ENCODE measurements at places on chromosomes 5 and 9.

- DNase-seq = no peak
Measured at GRCh38 chr9:99185934-99186333, 35.8 kb downstream of the ALG2 start.

DNA sequence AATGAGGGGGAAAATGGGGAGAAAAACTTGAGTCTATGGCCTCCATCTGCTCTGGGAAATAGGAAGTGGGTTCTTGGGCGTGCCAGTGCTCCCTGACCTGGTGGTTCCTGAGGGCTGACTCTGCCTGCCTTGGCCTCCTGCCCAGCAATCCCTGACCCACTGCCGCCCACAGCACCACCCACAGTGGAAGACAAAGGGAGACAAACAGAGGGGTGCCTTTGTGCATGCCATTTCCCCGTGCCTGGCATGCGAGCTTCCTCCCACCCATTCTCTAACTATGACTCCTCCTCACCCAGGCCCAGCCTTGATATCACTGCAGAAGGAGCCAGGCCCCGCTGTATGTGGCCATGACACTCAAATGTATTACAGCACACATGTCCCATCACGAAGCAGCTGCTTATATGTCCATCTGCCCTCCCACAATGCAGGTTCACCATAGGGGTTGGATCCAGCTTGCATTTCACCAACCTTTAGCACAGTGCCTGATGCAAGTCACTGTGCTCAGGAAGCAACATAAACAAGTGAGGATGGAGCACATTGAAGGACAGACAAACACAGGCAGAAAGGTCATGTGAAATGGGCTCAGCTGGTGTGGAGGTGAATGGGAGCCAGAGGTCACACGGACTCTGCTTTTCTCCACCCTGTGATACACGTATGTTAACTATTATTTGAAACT is 84.4 kb downstream of the ADRB2 start:
- DNase-seq = no peak

- no peak for DNase-seq
Measured at GRCh38 chr9:88954066-88954465, 37.2 kb upstream of the S1PR3 start.

DNA sequence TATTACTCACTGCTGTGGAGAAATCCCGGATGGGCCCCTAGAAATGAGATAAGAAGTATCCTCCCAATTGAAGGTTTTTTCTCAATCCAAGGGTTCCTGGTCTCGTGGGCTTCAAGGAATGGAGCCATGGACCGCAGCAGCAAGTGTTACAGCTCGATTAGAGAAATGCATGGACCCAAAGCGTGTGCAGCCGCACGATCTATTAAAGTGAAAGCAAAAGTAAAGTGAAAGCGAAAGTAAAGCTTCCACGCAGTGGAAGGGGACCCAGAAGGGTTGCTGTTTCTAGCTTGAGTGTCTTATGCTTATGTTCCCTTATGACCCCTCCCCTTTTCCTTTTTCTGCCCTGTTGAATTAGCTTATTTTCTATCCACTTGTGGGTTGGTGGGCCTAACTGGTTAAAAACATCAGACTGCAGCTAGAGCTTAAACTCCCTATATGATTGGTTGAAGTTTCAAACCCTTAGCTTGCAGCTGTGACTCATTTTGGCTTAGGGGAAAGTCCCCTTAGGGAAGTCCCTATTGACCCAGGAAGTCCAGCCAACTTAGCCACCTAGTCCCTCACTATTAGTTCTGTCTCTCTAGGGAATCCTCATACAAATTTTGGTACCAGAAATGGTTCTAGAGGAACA is 1111.8 kb downstream of the TAF11L14 start:
- DNase-seq = peak; percentile 12

GRCh38 chr9:72898784-72899733 is 53.8 kb downstream of the ALDH1A1 start:
- DNase-seq = no peak

- DNase-seq = no peak
Measured at GRCh38 chr9:25377039-25377438, 301.2 kb downstream of the TUSC1 start.

DNA sequence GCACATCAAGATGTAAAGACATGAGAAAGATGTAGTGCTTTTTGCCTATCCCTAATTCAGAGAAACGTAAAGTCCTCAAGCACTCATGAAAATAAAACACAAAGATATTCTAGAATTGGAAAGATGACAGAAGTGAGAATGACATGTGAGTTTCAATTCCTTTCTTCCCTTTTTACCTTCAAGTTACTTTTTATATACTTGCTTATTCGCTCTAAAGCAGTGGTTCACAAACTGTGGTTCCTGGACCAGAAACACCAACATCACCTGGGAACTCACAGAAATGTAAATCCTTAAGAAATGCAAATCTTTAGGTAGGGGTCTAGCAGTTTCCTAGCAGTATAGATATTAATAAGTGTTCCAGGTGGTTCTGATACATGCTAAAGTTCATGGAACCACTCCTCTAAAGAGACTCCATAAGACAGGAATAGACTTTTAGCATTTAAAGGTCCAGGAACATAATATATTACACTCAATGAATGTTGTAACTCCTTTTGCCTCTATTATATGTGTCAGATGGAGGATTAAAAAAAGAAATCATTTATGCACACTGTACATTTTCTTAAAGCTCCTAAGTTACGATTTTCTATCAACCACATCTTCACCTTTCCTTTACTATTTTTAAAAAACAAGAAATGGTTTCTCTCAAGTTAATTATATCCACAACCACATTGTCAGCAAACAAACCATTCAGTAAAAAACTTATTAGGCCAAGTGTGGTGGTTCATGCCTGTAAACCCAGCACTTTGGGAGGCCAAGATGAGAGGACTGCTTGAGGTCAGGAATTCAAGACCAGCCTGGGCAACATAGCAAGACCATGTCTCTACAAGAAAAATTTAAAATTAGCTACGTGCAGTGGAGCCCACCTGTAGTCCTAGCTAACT is 39.9 kb downstream of the ERP44 start:
- DNase-seq = no peak

- no peak for DNase-seq
Measured at GRCh38 chr5:115594128-115595047, 7.9 kb downstream of the TICAM2 start.

- DNase-seq = peak; percentile 34
Measured at GRCh38 chr5:123344816-123345426, 78.3 kb downstream of the CEP120 start.

DNA sequence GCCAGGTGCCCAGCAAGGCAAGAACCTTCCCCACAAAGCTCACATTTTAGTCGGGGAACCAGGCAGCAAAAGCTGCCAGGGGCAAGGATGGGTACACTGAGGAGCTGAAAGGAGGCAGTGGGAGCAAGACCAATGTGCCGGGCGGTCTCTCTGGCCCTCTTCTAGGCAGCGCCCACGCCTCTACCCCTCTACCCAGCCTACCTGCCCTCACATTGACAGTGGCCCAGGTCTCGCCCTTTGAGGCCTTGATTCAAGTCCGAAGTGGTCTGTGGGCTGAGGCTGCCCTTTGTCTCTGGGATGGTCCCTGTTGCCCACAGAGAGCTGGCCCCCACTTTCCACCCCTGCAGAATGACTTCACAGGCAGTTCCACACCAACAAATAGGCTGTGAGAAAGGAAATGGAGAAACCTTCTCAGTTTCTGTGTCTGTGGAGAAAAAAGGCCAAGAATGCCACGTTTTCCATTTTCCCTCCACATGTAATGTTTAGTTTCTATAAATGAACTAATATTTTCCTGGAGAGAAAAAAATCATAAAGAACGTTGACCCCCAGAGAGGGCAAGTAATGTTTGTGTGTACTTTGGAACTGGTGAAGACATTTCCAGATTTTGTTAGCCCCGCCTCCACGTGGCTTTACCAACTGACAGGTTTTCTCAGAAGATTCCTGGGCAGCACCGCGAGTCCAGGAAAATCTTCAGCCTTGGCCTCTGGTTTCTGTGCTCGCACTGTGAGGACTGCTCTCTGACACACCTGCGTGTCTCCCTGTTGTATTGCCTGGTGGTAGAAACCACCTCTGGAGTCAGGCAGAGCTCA is 57.4 kb upstream of the ANGPTL2 start:
- DNase-seq = peak; percentile 54

GRCh38 chr5:180589771-180590542 is 1.3 kb downstream of the SCGB3A1 start:
- DNase-seq = no peak

DNA sequence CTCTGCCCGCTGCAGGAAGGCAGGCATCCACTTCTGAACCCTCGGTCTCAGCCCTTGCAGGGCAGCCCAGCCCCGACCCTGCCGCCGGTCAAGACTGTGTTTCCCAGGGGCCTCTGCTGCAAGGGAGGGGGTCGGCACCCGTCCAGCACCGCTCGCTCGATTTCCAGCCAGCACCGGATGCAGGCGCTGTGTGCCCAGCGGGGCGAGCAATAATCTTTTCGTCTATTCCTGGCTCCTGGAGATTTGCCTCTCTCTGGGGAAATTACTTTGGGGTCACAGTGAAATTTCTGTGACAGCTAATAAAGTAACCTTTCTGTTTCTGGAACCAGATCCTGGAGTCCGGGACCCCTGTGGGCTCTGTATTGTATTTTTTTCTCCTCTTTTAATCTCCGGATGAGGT is 155.3 kb downstream of the COL23A1 start:
- DNase-seq = no peak

DNA sequence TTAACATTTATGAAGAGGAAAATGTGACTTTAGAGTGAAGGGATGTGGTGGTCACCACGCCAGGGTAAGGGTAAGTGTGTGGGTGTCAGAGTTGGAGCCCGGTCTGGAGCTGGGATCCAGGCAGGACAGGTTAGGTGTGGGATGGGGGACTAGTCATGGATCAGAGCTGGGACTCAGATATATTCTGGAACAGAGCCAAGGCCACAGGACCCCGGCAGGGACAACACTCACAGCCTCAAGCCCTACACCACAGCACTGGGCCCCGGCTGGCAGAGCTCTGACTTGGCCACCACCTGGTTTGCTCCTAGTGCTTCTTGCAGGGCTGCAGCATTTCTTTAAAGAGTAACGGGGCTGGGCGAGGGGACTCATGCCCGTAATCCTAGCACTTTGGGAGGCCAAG is 47.4 kb downstream of the C5orf15 start:
- DNase-seq = no peak

DNA sequence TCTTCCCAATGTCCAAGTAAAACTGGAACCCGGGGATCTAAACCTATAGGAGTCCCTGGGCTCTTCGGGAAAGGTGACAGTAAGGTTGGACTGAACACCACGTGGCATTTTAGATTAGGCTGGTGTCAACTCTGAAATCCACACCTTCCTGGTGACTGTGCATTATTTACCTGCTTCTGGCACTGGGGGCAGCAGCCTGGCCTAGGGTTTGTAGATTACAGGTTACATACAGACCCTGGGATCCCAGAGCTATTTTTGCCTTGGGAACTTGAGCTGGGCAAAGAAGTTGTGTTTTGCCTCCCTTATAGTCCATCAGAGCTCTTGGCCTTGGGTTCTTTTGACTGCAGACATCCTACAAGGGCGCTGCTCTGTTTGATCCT is 173.2 kb downstream of the DAB2IP start:
- no peak for DNase-seq

GRCh38 chr5:107223066-107223465 is 447.7 kb downstream of the EFNA5 start:
- no peak for DNase-seq

DNA sequence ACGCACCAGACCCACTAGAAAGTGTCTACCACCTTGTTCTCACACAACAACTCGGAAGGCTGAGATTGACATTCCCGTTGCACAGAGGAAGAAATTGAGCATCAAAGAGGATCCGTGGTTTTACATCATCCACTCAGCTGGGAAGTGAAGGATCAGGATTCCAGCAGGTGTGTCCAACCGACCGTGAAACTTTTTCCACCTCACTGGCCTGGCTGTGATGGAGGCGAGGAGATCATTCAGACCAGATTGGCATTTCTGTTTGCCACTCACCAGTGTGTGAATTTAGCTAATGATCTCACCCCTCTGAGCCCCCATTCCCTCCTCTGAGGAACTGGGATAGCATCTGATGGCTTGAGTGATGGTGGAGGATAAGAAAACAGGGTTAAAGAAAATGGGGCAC is 46.7 kb upstream of the CPLX2 start:
- DNase-seq = no peak

DNA sequence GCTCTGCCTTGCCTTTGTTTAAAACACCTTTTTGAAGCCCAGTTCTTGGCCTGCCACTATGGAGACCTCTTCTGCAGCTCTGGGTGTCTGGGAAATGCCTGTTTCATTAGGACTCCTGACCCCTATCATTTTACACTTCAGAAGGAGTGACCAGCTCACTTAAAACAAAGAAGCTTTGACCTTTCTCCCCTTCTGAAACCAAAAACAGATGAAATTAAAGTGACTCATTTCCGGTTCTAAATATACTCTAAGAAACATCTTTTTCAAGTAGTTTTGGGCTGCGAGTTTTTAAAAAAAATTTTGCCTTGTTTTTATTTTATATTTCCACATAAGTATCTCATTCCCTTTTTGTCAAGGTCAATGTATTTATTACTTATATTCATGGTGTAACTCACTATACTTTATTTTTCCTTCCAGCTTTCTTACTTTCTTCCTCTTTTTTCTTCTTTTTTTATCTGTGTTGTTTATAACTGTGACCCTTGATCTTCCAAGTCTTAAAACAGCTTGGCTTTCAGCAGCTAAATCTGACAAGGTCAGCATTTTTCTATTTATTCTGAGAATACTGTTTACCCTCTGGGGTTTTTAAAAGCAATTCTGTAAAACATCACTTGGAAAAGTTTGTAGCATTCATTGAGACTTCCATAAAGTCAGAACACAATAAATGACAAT is 672.9 kb downstream of the NR2F1-AS1 start:
- peak; percentile 16 for DNase-seq

DNA sequence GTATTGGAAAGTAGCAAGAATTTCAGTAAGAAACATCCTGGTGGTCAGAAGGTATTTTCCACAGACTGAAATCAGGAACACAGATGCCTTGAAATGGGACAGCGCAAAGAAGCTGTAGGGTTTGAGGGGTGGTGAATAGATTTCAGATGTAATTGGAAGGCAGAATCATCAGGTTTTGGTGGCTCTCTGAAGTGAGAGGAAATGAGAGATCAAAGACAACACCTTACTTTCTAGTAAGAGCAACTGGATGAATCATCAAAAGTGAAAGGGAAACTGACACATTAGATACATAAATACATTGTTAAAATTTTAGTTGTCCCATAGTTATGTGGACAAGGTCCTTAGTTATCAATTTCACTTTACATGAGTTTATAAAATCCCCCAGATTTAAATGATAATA is 188.2 kb upstream of the SLC27A6 start:
- no peak for DNase-seq

DNA sequence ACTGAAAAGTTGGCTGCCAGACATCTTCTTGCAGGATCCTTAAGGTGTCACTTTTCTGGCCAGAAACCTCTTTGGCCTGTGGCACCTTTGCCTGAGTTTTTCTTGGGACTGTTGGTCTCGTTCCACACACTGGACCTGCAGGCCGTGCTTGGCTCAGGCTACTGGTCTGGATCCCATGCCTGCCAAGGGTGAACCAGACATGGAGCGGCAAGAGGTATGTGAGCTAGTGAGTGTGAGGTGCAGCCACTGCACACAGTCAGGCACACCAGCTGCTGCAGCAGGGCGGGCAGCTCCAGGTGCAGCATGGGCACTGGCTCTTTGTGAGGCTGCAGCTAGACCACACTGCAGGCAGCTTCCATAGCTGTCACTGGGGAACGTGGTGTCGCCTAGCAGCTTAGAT is 47.9 kb downstream of the NDUFAF2 start:
- DNase-seq = no peak

- DNase-seq = no peak
Measured at GRCh38 chr5:166716856-166717492, 1574.5 kb upstream of the WWC1 start.

- DNase-seq = no peak
Measured at GRCh38 chr9:13994240-13994639, 319.7 kb downstream of the NFIB start.

GRCh38 chr9:129009584-129010141 is 18.5 kb downstream of the SH3GLB2 start:
- DNase-seq = no peak

Measured in muscle of arm (tissue), 14 donors.